CD4-positive, alpha-beta T cell treated with Interleukin-15 for 1 hour (primary cell): ENCODE measurements at places on chromosomes 6 and 20.

DNA sequence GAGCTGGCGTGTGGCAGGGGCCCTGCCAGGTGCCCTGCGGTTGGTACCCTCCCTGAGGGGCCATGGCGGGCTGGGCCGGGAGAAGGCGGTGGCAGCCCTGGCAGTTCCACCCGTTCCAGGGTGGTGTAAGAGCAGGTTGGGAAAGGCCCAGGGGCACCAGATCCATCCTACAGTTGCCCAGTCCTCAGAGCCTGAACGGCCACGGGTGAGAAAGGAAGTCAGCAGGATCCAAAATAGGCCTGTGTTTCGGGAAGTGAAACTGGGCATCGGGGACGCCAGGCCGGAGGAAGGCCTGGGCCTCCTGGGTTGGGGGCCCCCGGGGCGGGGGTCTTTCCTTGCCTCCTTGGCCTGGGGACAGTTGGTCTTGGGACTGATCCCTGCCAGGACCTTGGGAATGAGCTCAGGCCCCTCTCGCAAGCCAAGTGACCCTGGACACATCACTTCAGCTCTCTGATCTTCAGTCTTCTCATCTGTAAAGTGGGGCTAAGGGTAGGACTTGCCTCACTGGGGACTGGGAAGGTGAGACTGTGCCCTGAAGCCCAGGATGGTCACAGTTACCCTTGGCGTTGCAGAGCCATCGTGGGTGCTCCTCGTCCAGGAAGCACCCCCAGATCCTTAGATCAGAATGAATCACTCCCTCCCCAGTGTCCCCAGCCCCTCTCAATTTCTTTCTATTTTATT lies 18.1 kb upstream of the NOL4L start:
- DNase-seq: peak; percentile 38

DNA sequence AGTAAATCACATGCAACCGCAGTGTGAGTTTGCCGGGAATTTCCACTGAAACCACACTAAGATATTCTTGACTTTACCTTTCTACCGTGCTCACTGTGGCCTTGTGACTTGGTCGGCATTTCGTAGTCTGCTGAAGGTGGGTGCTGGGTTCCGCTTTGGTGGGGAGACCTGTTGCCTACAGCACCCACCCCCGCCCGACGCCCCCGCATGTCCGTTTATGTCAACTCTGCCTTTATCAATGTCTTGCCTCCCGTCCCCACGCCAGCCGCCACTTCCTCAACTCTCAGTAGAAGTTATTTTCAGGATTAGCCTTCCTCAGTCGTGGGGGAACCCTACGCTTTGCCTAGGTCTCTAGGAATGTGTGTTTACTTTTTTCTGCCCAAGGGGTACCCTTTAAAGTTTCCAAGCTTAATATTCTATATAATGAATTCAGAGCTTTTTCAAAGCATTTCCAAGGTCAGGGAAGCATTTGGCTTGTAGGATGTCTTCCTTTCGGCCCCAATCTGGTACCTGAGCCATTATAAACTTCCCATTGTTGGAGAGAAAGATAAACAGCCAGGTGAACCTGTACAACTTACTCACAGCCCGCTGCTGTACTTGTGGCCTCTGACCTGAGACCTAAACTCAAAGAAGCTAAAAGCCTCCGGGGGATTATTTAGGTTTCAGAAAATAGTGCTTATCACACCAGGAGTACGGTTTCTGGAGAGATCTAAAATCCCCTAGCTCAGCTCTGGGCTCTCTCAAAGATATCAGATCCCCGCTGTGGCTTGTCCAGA lies 54.2 kb downstream of the TBC1D7 start:
- peak; percentile 84 for DNase-seq

DNA sequence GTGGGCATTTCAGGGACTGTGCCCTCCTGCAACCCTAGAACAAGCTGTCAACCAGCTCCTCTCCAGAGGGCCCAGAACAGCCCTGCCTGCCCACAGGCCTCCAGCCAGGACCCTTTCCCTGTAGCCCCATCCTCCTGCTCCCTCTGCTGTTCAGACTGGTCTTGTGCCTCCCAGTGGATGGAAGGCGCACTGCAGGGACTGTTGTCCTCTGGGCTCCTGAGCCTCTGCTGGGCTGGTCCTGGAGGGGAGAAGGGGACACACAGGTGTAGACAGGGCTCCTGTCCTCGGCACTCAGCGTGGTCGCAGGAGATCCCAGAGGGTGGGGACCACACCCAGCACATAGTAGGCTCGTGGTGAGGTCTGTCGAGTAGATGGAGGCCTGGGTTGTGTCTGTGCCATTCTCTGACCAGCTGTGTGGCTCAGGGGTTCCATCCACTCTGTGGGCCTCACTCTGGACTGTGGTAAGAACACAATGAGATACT lies 11.5 kb downstream of the ITPR3 start:
- DNase-seq: peak; percentile 42

DNA sequence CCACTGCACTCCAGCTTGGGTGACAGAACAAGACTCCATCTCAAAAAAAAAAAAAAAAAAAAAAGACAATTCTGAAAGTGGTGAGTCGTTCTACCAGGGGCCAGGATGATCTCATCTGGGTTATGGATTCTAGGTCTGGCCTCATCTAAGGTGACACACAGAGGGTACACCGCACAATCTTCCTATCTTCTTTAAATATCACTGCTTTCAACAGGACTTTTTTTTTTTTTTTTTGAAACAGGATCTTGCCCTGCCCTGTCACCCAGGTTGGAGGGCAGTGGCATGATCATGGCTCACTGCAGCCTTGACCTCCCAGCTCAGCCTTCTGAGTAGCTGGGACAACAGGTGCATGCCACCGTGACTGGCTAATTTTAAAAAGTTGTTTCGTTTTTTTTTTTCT lies 67.7 kb downstream of the SLC16A10 start:
- no peak for DNase-seq

DNA sequence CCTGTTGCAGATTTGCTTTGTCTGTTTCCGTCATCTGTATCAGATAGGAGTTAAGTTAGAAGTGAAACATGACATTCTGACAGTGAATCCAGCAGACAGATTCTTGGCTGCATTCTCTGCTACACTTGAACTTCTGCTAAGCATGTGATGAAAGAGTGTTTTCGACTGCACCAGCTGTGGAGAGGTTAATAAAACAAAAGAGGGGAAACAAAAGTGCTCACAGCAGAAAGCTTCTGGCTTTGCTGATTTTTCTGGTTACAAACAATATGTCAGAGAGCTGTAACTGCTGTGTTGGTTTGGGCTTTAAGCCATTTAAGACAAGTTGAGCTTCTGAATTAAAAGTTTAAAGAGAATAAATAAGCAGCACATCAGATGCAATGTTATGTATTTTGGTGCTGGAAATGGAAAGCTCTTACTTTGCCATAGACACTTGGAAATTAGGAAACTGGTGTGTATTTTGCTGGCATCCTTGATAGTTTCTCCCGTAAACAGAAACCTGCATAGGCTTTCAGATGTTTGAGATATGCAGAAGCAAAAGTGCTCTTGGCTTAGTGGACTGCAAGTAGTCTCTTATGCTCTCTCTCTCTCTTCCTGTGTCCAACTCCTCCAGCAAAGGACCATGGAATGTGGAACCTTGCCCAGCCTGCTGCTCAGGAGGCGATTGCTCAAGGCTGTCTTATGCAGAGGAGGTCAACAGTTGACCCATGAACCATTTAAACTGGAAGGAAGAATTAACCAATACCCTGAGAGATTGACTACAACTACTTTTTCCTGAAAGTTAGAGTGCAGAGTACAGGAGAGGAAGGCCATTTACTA lies 104.9 kb downstream of the RPS12 start:
- no peak for DNase-seq

DNA sequence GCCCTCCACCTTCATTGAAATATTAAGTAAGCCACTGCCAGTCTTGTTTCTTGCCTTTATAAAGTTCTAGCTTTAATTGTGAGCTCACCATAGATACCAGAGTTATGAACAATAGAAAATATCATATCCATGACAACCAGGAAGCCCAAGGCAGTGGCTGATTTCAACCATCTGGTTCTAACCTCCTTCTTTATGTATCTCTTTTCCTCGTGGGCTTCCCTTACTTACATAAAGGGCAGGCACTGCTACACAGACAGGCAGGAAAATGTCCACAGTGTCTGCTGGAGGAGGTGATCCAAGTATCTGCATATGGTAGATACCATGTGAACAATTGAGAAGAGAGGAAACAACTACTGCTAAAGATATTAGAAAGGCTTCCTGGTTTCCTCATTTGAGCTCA lies 65.2 kb upstream of the PRND start:
- no peak for DNase-seq

DNA sequence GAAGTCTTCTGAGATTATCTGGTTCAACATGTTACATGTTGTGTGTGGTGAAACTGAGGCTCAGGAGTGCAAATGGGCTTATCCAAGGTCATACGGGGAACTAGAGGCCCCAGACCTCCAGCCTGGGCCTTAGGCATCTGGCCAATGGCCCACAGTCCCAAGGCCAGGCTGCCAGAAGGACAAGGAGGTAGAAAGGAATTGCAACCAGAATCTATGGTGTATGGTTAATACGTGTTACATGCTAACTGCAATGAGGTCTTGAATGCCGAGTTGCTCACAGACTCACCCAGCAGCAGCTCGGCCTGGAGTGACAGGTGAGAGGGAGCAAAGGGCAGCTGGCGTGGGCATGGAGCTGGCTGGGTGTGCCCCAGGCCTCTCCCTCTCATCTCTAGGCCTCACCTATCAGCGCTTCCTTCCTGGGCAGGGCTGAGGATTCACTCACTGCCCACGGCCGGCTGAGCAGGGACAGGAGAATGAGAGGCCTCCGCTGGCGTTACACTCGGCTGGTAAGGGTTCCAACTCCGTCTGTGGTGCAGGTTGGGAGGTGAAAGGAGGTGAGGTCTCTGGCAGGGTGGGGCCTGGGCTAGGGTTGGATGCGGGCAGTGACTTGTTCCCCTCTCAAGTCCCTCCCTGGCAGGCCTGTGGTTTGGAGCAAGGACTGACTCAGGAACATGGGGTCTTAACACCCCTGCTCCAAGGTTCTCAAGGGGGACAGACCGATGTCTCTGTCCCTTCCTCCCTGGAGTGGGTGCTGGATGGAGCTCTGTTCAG lies at the start of gene TLDC2:
Gene TLDC2 (plus strand): TSS at position 437 of the 771 bp plus-strand sequence. CDS start 37 bp downstream, at position 474.
- DNase-seq: no peak

DNA sequence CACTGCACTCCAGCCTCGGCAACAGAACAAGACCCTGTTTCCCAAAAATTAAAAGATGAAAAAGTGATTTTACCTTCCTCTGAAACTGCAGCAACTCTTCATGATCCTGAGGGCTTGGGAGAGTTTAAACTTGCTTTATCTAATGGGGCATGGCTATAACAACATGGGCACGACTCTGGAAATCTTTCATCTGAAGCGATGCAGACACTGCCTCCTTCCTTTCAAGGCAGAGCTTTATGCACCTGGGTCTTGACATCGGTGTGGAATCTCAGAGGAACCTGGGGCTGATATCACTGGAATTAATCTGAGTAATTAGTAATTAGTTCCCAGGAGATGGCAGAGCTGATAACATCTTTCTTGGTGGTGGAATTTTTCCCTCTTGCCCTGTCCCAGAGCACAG lies 52.1 kb downstream of the EDN3 start:
- DNase-seq: no peak

DNA sequence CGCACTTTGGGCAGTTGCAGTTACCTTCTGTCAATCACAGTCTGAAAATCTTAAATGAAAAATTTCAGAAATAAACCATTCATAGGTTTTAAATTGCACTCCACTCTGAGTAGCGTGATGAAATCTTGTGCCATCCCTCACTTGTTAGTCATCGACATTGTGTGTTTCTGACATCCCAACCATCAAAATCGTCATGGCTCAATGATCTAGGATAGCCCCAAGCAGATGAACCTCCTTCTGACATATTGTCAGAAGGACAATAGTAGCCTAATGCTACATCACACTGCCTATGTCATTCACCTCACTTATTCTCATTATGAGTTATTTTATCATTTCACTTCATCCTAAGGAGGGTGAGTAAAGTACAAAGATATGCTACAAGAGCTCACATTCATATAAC lies 284.8 kb downstream of the PTPRK start:
- DNase-seq: no peak

DNA sequence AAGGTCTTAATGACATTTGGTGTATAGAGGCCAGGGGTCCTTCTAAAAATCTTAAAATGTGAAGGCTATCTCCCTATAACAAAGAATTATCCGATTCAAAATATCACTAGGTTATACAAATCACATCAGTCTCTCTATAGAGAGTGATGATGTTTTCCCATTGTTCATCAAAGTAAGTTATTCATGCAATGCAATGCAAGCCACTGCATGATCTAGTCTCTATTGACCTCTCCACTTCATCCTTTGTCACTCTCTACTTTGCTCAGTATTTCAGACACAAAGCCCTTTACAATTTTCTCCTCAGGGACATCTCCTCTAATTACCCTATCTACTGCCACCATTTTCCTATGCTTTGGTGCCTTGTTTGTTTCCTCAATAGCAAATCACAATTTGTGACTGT lies 628.0 kb downstream of the HTR1B start:
- DNase-seq: no peak

- DNase-seq: no peak
Measured at GRCh38 chr6:6707143-6707542, 118.6 kb downstream of the LY86 start.

GRCh38 chr20:47293631-47294030 lies 62.9 kb downstream of the ZMYND8 start:
- DNase-seq: no peak

- DNase-seq: no peak
Measured at GRCh38 chr6:166430269-166430668, 47.5 kb upstream of the MPC1 start.

- no peak for DNase-seq
Measured at GRCh38 chr6:151285122-151285521, 45.4 kb downstream of the AKAP12 start.

GRCh38 chr20:43302936-43303335 lies 113.2 kb upstream of the PTPRT start:
- no peak for DNase-seq

GRCh38 chr6:6024220-6024619 lies 17.5 kb upstream of the NRN1 start:
- no peak for DNase-seq

- DNase-seq: no peak
Measured at GRCh38 chr6:11766589-11767450, 11.8 kb downstream of the ADTRP start.

GRCh38 chr6:160378218-160378617 lies 30.0 kb downstream of the SLC22A3 start:
- DNase-seq: no peak

GRCh38 chr20:5822569-5822968 lies 72.4 kb downstream of the SHLD1 start:
- DNase-seq: no peak

DNA sequence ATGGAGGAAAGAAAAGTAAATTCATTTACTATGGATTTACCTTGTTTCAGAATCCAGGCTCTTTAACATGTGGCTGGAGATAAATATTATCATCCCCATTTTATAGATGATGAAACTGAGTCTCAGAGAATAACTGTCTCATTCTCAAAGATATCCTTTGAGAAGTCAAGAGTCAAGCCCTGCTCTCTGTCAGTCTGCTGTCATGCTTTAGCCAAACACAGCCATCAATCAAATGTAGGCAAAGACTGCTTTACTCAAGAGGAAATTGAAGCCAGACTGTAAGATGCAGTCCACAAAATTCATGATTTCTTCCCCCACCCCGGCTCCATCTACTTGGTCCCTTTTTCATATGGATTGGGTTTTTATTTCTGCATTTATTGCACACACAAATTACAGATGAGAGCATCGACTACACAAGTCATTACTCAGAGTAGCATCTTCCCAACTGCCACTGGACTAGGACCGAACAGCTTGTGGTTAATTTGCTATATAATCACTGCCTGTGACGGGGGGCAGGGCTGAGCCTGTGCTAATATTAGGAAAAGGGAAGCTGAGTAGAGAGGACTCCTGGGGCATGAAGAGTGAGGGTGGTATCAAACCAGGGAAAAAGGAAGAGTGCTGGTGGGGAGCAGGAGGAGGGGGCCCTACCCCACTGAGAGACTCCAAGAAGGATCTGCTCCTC lies 102.7 kb upstream of the TOP1 start:
- DNase-seq: no peak
